ENCODE measurements at places on chromosomes 5 and 9.

- DNase-seq: no peak
These were observed 1.0 kb downstream of the DMRT2 start for GRCh38 chr9:1051210-1051583.

DNA sequence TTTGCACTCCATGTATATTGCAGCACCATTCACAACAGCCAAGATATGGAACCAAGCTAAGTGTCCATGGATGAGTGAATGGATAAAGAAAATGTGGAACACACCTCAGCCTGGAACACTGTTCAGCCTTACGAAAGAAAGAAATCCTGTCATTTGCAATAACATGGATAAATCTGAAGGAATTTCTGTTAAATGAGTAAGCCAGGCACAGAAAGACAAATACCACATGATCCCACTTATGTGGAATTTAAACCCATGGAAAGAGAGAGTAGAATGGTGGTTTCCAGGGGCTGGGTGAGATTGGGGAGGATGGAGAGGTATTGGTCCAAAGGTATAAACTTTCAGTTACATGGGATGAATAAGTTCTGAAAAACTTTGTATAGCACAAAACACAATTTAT, 228.9 kb upstream of the CD180 start:
- no peak for DNase-seq

- no peak for DNase-seq
These were observed 1048.7 kb upstream of the NUDT12 start for GRCh38 chr5:104611135-104611767.

- no peak for DNase-seq
These were observed 16.1 kb downstream of the NOTCH1 start for GRCh38 chr9:136529516-136530460.

GRCh38 chr5:39194466-39195136, 24.8 kb downstream of the FYB1 start:
- no peak for DNase-seq

GRCh38 chr9:95769909-95770433, 105.5 kb upstream of the ERCC6L2 start:
- no peak for DNase-seq

DNA sequence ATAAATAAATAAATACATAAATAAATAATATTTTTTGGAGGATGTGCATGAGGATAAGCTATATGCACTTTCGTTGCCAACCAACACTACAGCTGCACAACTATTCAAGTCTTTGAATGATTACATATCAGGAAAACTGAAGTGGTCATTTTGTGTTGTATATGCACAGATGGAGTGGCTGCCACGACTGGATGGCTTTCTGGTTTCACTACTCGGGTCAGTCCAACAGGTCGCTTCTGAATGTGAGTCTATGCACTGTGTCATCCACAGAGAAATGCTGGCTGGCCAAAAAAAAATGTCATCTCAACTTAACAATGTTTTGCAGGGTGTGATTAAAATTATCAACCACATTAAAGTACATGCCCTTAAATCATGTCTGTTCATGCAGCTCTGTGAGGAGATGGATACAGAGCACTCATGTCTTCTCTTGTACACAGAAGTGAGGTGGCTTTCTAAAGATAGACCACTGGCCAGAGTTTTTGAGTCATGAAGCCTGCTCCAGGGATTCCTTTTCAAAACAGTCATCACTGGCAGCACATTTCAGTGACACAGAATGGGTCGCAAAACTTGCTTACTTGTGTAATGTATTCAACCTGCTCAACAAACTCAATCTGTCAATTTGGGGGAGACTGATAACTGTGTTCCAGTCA, 589.8 kb upstream of the CYLC2 start:
- DNase-seq: no peak

DNA sequence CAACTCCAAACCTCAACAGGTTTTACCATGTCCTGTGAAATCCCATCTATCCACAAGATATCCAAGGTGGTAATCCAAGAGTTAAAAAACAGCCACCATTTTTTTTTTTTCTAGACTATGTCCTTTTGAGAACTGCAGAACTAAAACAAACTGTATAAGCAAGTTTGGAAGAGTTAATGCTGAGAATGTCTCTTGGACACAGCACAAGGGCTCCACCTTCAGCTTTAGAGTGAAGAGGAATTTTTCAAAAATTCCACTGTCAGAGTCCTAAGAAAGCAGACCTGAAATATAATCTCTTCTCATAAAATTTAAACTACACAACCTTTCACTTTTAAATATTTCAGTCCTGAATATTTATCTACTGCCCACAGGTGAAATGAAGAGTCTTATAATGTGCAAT, 167.8 kb upstream of the CCNG1 start:
- DNase-seq: peak; percentile 9

GRCh38 chr5:37424441-37424840, 45.3 kb downstream of the WDR70 start:
- DNase-seq: no peak

DNA sequence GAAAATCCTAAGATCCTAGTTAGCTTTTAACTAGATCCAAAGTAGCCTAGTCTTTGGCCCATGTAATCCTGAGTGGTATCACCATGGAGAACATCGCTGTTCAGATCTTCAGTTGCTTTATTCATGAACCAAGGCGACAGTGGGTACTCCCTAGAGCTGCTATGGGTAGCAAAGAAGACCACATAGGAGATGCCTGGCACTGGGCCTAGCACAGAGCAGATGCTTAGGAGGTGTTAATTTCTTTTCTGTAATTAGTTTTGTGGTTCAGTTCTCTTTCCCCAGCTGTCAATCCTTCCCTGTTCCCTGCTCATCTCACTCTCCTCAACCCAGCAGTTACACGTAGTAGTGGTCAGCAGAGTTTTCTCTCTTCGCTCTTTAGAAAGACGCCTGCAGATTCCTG, 9.3 kb downstream of the CAST start:
- no peak for DNase-seq

DNA sequence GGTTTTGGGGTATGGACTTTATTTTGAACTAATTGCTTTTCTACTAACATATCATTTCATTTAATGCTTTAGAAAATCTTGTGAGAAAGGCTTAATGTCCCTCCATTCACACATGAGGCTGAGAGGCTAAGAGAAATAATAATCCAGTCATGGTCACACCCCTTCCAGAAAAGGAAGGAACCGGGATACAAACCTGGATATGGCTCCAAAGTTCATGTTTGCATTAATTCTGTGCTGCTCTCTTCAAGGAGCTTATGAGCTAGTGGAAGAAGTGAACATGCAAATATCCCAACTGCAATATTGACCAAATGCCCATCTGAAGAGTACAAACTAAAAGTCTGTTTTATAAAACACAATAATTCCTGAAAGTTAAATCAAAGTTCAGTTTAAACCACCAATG, 732.1 kb upstream of the RIOK2 start:
- DNase-seq: no peak

DNA sequence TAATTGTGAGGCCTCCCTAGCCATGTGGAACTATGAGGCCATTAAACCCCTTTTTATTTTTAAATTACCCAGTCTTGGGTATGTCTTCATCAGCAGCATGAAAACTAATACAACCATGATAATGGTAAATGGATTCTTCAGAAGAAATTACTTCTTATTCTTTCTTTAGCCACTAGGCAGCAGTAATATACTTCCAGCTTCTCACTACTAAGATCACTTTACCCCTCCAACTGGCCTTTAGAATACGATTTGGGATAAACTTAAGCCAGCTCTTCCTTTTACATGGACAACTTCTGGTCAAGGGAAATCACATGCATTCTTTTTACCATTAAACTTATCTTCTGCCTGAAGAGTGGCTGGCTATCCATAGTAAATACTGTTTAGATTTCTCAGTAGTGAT, 355.4 kb downstream of the MAN2A1 start:
- DNase-seq: no peak

- DNase-seq: no peak
These were observed 83.1 kb upstream of the PLPP6 start for GRCh38 chr9:4579001-4579400.

- DNase-seq: no peak
These were observed 668.5 kb downstream of the ISL1 start for GRCh38 chr5:52051759-52052158.

DNA sequence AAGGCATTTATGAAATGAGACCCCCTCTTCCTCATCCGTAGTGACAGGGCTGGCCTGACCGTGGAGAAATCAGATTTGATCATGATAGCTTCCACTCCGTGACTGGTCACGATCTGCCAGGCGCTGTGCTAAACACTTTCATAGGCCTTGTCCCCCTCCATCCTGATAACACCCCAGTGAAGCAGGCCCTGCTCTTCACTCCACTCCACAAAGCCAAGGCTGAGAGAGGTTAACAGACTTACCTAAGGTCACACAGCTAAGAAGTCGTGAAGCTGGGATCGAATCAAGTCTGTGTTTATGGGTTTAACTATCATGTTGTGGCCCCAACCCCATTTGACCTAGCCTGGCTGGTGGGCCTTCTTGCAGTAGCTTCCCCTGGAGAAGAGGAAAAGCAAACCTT, 53.3 kb upstream of the IL17B start:
- DNase-seq: no peak

GRCh38 chr9:2032234-2032633, 17.1 kb downstream of the SMARCA2 start:
- no peak for DNase-seq

DNA sequence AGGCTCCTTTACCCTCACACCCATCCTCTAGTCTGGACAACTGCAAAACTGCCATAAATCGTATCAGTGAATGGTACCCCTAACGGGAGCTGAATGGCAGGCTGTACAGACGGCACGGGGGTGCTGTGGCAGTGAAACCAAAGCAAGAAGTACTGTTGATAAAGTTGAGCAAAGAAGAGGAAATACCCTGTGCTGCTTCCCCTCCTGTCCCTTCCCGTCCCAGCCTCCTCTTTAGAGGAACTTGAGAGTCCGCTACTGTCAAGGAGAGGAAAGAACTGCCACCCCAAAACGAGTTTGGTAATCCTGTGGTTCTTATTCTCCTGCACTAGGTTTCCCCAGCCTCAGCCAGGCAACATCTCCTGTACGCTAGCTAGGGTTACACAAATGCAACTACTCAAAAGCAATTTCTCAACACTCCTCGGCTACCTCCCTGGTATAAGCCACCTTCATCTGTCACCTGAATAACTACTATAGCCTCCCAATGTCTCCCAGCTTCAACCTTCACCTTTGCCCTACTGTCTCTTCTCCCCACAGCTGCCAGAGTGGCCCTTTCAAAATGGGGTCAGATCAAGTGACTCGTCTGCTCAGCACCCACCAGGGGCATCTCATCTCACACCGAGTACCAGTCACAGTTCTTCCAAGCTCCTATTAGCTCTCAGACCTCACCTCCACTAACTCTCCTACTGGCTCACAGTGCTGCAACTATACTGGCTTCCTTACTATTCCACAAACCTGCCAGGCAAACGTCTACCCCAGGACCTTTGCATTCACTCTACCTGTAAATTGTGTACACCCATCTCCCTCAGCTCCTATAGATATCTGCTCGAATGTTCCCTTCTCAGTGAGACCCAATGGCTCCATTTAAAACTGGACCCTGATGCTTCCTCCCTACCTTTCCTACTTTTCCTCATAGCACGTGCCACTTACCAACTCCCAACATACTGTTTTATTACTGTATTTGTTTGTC, 4.1 kb downstream of the GLRX start:
- DNase-seq: peak; percentile 45

- DNase-seq: no peak
These were observed 20.9 kb downstream of the CSF2 start for GRCh38 chr5:132094393-132095076.

DNA sequence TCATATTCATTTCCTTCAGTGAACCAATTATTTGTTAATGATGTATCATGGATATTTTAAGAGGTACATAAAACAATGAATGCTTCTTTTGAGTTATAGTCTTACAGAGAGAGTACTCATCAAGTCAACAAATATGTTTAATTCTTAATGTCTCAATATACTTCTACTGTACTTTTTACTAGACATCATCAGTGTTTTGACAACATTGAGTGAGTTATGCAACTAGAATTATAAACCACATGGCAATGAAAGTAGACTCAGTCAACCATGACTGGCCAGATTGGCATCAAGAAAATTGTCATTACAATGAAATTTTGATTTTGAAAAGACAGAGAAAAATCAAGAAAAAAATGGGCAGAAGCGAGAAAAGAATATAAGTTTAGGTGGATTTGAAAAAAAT, 1248.1 kb upstream of the CDH18 start:
- no peak for DNase-seq

GRCh38 chr5:43920422-43920821, 317.4 kb downstream of the NNT start:
- DNase-seq: no peak

Data from NAMALWA (cell line).